ENCODE measurements at places on chromosomes 1 and 21. TPM values are rescaled to one million over a fixed set of nuclear protein-coding genes. Genes with fewer than 3 reads are reported as not detected.

PRAMEF26 gene
- total RNA-seq = not detected

DSCAM gene
- not detected for total RNA-seq

EXTL1 gene
- total RNA-seq = not detected

PLA2G2D gene
- total RNA-seq = not detected

COL6A1 gene
- 25.9 TPM for total RNA-seq

GLMP gene
- total RNA-seq = 43.7 TPM

GIPC2 gene
- total RNA-seq = 14.4 TPM

SLC16A4 gene
- 0.65 TPM for total RNA-seq

SPRR3 gene
- not detected for total RNA-seq

PRDM16 gene
- under 0.01 TPM for total RNA-seq

GSTM5 gene
- total RNA-seq = not detected

MCOLN2 gene
- not detected for total RNA-seq

LRRC53 gene
- not detected for total RNA-seq

ILDR2 gene
- total RNA-seq = not detected

ZNF593OS gene
- total RNA-seq = not detected

SIPA1L2 gene
- 13.3 TPM for total RNA-seq

MEX3A gene
- 12.2 TPM for total RNA-seq

USP48 gene
- total RNA-seq = 42.4 TPM

TMEM59 gene
- total RNA-seq = 380 TPM

CNKSR1 gene
- not detected for total RNA-seq

SUMO3 gene
- total RNA-seq = 77.9 TPM

DCST1 gene
- total RNA-seq = not detected

NUDT4B gene
- total RNA-seq = 36.6 TPM

GUCA2B gene
- total RNA-seq = not detected

OLFML3 gene
- total RNA-seq = 18.5 TPM

LRRC71 gene
- total RNA-seq = 0.19 TPM

ATAD3B gene
- total RNA-seq = 17.9 TPM

SPRR2B gene
- total RNA-seq = not detected

HFM1 gene
- total RNA-seq = 0.32 TPM

SYT14 gene
- 0.32 TPM for total RNA-seq

CFAP45 gene
- 0.13 TPM for total RNA-seq

JAM2 gene
- 3.9 TPM for total RNA-seq

KRTAP19-1 gene
- total RNA-seq = not detected

CYP4A11 gene
- not detected for total RNA-seq

RUNX3 gene
- total RNA-seq = not detected
